A375 (cell line): ENCODE measurements at places on chromosomes 2 and 18. TPM values are rescaled to one million over a fixed set of nuclear protein-coding genes. Genes with fewer than 3 reads are reported as not detected.

The PROM2 gene
- total RNA-seq = 0.15 and 0.66 TPM in 2 replicates

The CD207 gene
- 0.11 TPM in 1 of 2 replicates, not detected in the other for total RNA-seq

The SERPINB11 gene
- total RNA-seq = not detected in 2 replicates

The SPP2 gene
- not detected in 2 replicates for total RNA-seq

The ANKRD36 gene
- 10.8 and 13.2 TPM in 2 replicates for total RNA-seq

The ACVR1C gene
- total RNA-seq = 0.05 TPM in 1 of 2 replicates, not detected in the other

The CHST10 gene
- total RNA-seq = 11.7 and 16.1 TPM in 2 replicates

The FN1 gene
- 44.3 and 65.8 TPM in 2 replicates for total RNA-seq

The SLC23A3 gene
- total RNA-seq = 0.19 and 0.42 TPM in 2 replicates

The KCNS3 gene
- 2.8 and 11.2 TPM in 2 replicates for total RNA-seq
